ENCODE measurements at places on chromosomes 12 and 14.
A peak's percentile ranks its signal among the peaks of the same experiment; 100 is the strongest.

DNA sequence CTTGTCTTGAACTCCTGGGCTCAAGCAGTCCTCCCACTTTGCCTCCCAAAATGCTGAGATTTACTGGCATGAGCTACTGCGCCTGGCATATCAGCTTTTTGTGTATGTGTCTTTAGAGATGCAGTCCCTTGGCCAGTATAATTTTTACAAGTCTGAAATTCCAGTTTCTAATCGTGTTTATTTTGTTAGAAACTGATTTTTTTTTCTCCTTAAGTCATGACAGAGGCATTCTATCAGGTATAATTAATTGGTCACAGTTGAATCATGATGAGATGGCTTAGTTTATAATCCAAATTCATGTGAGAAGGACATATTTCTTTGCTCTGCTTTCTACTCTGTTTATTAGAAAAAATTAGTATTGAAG is 98.9 kb downstream of the PCNX1 start:
- no peak for DNase-seq

- DNase-seq: no peak
Measured at GRCh38 chr12:3119192-3119755, 42.1 kb downstream of the TSPAN9 start.

GRCh38 chr14:93025055-93025454 is 90.7 kb downstream of the ITPK1 start:
- no peak for DNase-seq

DNA sequence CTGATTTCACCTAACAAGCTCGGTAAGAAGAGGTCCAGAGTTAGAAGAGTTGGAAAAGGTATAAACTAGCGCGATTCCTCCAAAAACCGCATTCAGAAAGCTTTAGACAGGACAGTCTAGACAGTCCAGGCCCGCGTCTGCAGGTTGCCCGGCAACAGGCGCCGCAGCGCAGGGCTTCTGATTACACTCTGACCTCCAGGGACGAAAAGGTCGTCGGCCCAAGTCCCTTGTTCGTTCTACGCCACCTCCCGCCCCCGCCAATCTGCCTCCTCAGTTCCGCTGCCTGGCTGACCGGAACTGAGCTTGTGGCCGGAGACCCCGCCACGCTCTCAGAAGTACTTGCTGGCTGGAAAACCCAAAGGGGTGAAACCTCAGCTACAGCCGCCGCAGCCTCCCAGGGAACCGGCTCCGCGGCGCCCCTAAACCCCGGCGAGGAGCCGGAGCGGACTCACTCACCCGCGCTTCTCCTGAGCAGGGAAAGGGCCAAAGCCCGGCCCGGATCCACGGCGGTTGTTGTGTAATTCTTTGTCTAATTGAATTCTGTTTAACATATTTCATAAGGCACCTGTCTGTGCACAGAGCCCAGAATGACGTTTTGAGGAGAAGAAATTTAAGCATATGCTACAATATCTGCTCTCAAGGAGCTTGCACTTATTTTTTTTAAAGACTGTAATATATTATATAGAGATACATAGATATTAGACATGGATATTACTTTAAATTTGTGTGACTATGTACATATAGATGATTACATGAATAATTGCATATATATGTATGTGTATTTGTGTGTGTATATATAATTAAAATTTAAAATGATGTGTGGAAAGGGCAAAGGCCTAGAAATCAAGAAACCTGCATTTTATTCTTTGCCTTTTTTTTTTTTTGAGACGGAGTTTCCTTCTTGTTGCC is at the start of gene CAPS2:
TSS of gene CAPS2 (minus strand) at position 407 of the 909 bp plus-strand sequence. CDS start 3,826 bp downstream, outside the sequence.
- peak; percentile 29 for DNase-seq

DNA sequence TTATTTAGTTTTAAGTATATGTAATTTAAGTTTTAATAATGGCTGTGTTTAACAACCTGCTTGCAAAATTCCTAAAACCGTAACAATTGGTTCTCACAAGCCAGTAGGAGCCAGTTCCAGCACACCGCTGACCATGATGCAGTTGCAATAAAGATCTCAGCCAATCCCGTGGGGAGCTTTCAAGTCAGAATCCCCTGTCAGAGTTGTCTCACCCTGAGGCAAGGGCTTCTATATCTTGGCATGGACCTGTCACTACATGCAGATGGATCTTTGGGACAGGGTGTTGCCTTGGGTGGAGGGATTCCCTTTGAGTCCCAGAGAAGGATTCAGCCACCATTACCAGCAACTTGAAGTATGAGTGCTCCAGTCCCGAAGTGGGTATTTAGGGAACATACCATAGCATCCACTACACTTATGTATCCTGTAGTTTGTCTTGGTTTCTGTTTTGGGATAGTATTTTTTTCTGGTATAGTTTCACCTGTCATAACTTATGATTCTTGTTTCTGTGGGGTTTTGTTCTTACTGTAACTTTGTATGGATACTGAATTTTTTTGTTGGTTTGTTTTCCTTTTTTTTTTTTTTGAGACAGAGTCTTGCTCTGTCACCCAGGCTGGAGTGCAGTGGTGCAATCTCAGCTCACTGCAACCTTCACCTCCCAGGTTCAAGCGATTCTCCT is 30.1 kb upstream of the LIMA1 start:
- DNase-seq: no peak

DNA sequence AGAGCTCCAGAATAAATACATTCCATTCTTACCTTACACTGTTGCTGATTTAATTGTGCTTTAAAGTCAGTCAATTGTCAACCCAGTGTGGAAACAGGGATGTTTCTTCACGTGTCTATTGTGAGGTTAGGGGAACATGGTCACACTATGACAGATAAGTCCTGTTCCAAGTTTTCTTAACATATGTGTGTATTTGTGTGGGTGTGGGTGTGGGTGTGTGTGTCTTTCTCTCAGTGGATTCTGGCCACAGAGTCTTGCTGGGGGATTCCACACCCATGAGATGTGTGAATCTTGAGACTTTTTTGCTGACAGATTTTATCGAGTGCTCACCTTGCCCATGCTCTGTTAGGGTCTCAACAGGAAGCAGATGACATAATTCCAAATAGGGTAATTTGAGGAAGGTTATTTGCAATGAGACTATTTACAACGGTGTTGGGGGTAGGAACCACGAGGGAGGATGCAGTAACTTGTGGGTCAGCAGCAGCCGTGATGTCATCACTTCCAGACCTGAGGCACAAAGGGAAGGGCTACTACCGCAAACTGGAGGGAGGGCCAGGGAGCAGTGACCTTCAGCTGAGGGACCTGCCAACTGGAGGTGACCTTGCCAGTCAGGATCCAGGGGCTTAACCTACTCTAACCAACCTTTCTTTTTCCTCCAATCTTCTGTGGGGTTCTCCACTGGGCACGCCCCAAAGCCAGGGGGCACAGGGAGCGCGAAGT is 1.9 kb upstream of the VRK1 start:
- no peak for DNase-seq

DNA sequence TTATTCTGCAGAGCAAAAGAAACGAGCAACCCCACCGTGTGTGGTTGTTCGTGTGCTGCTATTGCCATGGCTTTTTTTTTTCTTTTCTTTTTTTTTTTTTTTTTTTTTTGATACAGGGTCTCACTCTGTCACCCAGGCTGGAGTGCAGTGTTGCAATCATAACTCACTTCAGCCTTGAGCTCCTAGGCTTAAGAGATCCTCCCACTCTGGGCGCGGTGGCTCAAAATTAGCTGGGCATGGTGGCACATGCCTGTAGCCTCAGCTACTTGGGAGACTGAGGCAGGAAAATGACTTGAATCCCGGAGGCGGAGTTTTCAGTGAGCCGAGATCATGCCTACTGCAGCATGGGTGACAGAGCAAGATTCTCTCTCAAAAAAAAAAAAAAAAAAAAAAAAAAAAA is 144.2 kb downstream of the ESR2 start:
- DNase-seq: no peak

DNA sequence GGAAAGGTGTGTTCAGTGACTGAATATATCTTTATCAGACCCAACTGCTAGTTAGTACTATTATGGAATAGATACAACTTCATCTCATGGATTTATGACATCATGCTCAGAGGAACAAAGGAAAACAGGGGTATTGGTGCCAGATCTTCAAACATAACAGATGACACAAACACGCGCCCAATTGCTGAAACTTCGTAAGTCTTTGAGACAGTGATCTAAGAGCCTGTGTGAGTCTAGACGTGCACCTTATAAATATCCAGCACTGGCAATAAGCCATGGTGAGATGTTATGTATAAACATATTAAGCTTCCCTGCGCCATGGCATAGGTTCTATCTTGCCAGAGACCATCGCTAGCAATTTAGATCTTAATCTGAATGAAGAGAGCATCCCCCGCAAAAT is 42.2 kb upstream of the NR2C1 start:
- no peak for DNase-seq
